ENCODE measurements at places on chromosomes 4 and X. TPM values are rescaled to one million over a fixed set of nuclear protein-coding genes. Genes with fewer than 3 reads are reported as not detected.

ANK2 gene
- 13.9 TPM for total RNA-seq

TCP11X2 gene
- not detected for total RNA-seq

TACC3 gene
- total RNA-seq, result 10.3 TPM

CT45A1 gene
- total RNA-seq, result not detected

CXCL5 gene
- 12.4 TPM for total RNA-seq
